Stimulated activated CD8-positive, alpha-beta memory T cell treated with anti-CD3 and anti-CD28 coated beads, Interleukin-7, amount 100 ng/mL, for 1 hour (primary cell): ENCODE measurements at places on chromosomes 4 and X.

- DNase-seq, result no peak
Observed at GRCh38 chrX:51697397-51697796, 12.9 kb upstream of the CENPVL1 start.

GRCh38 chr4:139913995-139914598 is 239.9 kb downstream of the MAML3 start:
- DNase-seq, result no peak

DNA sequence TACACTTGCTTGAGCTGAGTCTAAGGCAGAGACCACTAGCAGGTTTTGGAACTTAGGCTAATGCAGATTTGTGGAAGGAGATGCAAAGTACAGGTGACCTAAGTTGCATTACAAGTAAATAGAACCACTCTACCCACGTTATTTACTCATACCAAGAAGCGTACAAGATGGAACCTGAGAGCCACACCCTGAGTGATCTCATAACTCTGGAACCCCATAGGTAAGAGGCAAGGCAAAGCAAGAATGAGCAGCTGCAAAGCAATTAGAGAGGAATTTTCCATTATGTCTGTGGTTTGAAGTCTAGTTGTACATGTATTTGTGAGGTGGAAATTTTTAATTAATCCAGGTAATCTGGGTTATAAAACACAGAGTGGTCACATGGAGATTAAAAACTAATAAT is 55.4 kb downstream of the CC2D2A start:
- DNase-seq, result no peak

GRCh38 chr4:163895378-163896005 is 401.0 kb downstream of the TMA16 start:
- no peak for DNase-seq

GRCh38 chr4:143403553-143403820 is 66.8 kb downstream of the GAB1 start:
- no peak for DNase-seq

DNA sequence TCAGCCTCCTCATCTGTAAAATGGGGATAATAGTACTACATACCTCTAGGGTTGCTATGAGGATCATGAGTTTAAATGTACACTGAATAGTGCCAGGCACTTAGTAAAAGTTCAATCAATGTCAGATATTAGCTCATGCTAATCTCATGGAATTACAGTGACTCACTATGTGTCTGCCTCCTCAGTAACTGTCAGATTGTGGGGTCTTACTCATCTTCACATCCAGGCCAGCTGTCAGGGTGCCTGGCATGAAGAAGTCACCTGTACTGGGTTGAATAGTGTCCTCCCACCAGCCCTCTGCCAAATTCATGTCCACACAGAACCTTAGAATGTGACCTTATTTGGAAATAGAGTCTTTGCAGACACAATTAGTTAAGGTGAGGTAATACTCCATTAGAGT is 54.3 kb upstream of the STIM2 start:
- no peak for DNase-seq

DNA sequence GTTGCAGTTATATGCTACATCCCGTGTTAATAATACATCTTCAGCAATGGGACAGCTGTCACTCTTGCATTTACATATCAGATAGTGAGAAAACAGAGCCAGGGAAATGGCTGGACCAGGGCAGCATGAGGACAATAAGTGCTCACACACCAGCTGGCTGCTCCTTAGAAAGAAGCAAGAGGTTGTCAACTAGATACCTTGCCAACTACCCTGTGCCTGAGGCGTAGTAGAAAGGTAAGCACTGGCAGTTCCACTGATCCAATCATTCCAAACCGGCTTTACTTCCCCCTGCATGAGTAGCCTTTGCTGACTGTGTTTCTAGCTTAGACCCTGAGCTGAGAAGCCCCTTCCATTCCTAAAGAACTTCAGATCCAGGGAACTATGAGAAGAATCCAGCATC is 52.2 kb upstream of the FGF13 start:
- no peak for DNase-seq

DNA sequence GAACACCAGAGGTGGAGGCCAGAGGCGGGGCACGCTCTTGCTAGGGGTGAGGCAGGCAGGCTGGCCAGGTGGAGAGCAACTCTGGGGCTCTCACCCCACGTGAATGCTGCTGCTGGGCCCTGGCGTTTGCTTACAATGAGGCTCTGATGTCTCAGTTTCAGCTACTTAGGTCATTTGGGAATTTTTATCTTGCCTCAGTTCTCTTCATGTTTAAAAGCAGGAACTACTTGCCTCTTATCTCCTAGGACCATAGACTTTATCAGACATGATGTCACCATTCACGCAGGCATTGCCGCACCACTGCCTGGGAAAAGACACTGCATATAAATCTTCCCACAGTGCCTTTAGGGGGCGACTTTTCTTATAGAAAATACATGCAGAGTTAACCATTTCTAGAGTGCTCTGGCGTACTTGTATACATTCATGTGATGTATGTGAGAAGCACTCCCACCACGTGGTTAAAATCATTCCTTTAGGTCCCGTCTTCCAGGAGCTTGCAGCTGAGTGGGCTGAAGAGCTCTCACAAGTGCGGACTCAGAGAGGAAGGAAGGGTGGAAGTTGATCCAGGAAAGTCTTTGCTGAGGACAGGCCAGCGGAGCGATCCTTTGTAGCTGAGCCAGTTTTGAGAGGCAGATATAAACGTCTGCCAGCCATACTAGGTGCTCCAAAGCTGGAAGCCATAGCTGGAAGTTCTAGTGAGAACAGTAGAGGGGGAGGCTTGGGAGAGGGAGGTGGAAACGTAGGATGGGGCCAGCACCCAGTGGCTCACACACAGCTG is 84.3 kb upstream of the CLDN34 start:
- no peak for DNase-seq

- peak; percentile 8 for DNase-seq
Observed at GRCh38 chr4:41887821-41888686, 47.2 kb upstream of the TMEM33 start.

- DNase-seq, result no peak
Observed at GRCh38 chrX:153301746-153302145, 19.8 kb downstream of the PNMA6F start.
